ENCODE measurements at places on chromosomes 1 and 21.
A peak's percentile ranks its signal among the peaks of the same experiment; 100 is the strongest.

DNA sequence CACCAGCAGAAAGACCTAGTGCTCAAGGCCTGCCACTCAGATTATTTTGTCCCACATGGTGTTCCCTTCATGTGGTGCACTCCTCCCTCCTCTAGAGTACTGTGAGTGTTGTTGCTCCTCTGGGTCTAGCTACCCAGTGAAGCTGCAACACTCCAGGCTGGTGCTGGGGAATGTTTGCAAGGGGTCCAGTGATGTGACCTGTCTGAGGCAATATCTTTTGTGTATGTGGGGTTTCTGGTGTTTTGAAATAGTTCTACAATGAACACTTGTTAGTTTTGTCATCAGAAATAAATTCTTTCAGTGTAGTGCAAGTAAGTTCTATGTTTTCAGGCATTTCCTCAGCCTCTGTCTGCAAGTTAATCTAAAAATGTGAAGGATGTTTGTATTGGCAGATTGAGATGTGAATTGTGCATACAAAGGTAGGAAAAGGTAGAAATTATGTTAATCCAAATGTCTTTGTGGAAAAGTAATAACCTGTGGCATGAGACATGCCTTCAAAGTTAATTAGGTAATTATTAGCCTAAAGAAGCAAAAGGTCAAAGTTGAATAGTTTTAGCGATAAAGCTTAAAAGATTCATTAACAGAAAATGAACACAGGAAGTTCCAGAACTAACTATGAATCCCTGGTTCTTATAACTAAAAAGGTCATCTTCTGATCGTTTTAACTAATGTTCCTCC lies 616.8 kb downstream of the LTN1 start:
- peak; percentile 57 for DNase-seq

DNA sequence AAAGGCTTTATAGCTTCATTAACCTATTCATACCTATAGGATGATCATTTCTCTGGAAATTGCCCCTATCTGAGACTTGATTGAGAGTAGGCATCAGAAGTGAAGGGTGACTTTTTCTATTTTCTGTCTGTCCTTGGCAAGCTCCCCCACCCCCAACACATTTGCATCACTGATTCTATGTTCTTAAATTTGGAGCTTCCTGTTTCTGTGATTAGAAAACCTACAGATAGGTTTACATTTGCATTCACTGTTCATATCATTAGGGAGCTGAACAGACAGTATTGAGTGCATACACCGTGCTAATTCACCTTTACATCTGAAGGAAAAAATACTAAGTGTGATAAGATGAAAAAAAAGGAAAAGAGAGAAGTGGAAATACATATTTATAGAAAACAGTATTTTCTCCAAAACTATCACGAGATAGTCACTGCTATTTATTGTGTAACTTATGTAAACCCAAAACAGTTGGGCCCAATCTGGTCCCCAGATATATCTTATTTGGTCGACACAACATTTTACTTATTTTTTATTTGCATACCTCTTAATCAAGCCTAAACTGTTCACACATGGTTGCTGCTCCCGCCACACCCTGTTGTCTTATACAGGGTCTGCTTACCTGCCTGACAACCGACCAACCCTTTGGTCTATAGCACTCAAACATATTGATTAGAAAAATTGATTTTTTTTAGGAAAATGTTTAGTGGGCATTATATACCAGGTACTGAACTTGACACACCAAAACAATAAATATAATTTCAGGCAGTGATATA lies 218.8 kb downstream of the NTNG1 start:
- DNase-seq: no peak

GRCh38 chr1:115705085-115705951 lies 63.2 kb downstream of the CASQ2 start:
- peak; percentile 22 for DNase-seq

DNA sequence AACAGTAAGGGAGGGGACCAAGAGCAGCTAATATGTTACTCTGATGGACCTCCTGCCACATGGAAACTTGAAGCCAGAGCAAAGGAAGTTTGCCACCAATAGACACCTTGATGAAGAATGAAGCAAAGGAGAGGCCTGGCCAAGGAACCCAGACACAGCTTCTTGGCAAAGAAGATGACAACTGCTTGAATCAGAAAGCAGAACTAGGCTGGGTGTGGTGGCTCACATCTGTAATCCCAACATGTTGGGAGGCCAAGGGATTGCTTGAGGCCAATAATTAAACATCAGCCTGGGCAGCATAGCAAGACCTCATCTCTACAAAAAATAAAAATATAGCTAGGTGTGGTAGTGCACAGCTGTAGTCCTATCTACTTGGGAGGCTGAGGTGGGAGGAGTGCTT lies 31.7 kb upstream of the CAPZB start:
- no peak for DNase-seq

DNA sequence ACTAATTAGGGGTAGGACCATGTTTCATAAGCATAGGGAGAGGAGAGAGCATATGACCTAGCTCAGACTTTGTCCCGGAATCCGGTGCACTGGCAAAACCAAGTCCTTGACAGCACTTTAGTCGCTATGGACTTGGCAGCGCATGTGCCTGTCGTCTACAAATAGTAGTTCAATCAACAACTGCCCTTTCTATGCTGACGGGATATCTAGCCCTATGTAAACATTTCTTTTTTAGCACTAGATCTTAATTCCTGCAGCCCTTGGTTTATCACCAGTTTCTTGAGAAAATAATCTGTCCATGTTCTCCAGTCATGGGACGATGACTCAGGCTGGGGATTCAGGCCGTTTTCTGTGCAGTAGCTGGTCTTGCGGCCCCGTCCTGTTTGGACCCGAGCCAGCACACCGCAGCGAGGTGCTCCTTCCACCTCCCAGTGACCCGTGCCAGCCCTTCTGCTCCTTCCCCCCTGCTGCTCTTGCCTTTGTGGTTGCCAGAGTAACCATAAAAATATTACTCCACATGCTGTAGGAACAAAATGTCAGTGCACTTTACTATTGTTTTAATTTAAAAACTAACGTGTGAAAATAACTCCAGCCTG lies 8.6 kb upstream of the MT1HL1 start:
- peak; percentile 3 for DNase-seq

GRCh38 chr1:64502931-64503330 lies 33.0 kb downstream of the CACHD1 start:
- no peak for DNase-seq

DNA sequence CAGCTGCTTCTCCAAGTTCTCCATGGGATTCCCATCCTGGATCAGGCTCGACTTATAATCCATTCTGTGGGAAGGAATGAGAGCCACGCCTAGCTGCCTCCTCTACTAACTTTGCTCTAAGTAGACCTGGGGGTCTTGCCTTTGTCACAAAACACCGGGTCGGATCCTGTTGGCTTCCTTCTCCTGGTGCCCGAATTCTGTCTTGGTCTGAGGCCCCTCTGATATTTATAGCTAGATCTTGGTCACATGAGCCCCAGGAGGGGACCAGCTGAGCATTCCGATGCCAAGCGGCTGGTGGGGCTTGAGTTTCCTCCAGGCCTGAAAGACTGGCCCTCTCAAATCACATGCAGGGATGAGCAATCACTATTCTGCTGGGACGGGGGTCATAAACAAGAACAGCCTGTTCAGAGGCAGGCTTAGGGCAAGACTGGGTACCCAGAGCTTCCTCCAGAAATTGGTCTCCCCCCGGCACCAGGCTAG lies at the start of gene TRIM63:
TSS of gene TRIM63 (minus strand) at position 199 of the 480 bp plus-strand sequence. CDS start at position 63, 136 bp downstream.
- no peak for DNase-seq

Data from EL (cell line).